ENCODE measurements at places on chromosomes 4 and X.

GRCh38 chr4:37008199-37008598, 236.3 kb upstream of the NWD2 start:
- DNase-seq = no peak

DNA sequence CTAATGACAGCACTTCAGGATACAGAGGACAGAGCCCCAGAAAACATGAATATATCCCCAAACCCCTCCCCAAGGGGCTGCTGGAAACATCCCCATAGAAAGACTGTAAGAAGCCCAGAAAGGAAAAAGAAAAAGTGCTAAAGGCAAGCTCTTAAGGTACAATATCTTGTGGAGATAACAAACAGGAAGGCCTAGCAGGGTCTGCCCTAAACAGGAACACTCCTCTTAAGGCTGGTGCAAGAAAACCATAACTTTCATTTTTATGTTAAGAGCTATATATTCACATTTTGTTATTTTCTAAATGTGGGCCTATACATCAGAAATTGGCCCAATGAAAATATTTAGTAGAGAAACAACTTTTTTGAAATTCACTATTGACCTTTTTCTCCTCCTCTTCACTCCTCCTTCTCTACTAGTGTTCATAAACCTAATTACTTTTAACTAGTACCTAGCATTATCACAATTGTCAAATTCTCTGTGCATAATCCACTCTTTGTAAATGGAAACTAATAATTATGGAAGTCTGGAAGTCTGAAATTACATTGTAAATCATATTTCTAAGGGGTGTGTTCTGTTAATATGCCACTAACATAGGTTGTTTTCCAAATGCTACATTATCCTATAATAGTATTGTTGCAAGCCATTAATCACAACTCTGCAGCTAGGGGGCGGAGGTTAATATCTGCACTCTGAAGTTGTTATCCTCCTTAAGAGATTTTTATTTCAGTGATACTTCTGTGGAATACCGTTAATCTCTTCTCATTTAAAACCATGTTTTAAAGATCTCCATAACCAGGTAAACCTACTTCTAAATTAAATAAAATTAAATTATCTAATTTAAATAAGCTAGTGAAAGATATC, 59.8 kb downstream of the CASK start:
- DNase-seq = no peak

GRCh38 chrX:38661103-38661441, 99.7 kb downstream of the TSPAN7 start:
- DNase-seq = no peak

DNA sequence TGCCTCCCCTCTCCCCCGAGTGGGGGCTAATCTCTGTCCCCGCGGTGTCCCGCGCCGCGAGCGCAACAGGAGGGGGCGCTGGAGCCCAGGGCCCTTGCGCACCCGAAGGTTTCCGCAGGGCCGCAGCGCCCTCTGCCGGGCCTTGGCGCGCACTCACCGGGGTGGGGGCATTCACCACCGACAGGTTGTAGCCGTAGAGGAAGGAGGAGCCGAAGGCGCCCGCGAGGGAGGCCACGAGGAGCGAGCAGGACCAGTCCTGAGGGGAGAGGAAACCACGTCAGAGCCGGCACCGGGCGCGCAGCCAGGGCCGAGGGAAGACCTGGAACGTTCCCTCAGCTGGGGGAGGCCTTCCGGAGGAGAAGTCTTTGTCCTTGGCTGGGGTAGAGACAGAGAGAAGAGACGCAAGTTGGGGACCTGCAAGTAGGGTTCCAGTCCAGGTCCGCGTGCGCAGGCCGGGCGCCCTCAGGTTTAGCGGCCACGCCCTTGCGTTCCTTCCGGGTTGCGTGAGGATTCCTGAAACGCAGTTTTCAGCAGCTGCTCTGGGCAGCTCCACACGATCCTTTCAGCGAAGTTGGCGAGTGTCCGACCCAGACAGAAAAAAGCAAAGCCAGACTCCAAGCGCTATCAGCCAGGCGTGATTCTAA, 2.4 kb downstream of the SLC2A9 start:
- DNase-seq = peak; percentile 74
